Bronchial smooth muscle cell (primary cell): ENCODE measurements at places on chromosomes 2 and 18. TPM values are rescaled to one million over a fixed set of nuclear protein-coding genes. Genes with fewer than 3 reads are reported as not detected.

KCNK3 gene
- under 0.01 TPM in 1 of 2 replicates, not detected in the other for total RNA-seq

MATN3 gene
- total RNA-seq, result 0.77 and 1.6 TPM in 2 replicates

CNDP1 gene
- total RNA-seq, result 0.16 TPM in 1 of 2 replicates, not detected in the other

SIX3 gene
- total RNA-seq, result not detected in 2 replicates

NUP35 gene
- total RNA-seq, result 3.8 and 5.2 TPM in 2 replicates

CPLX4 gene
- total RNA-seq, result not detected in 2 replicates

SCYGR7 gene
- total RNA-seq, result not detected in 2 replicates

ANKRD29 gene
- total RNA-seq, result 5.9 and 9.8 TPM in 2 replicates

HRH4 gene
- total RNA-seq, result under 0.01 TPM in 1 of 2 replicates, not detected in the other

ESPNL gene
- total RNA-seq, result 0.60 and 2.7 TPM in 2 replicates

SERPINB3 gene
- 0.09 TPM in 1 of 2 replicates, not detected in the other for total RNA-seq

GCKR gene
- total RNA-seq, result 0.16 TPM in 1 of 2 replicates, not detected in the other

VSNL1 gene
- 0.17 and 0.47 TPM in 2 replicates for total RNA-seq

LOXL3 gene
- 23.6 and 30.0 TPM in 2 replicates for total RNA-seq

CLEC4F gene
- not detected in 2 replicates for total RNA-seq

TTR gene
- not detected in 2 replicates for total RNA-seq

LYG2 gene
- total RNA-seq, result not detected in 2 replicates

PTPRN gene
- 7.2 and 12.6 TPM in 2 replicates for total RNA-seq

MYL12A gene
- 728 and 754 TPM in 2 replicates for total RNA-seq

GTF3C2 gene
- total RNA-seq, result 13.7 and 23.5 TPM in 2 replicates

CXCR1 gene
- total RNA-seq, result not detected in 2 replicates

TEKT4 gene
- total RNA-seq, result not detected in 2 replicates

TRABD2A gene
- 3.5 and 6.8 TPM in 2 replicates for total RNA-seq

ANO7 gene
- total RNA-seq, result 0.09 and 0.63 TPM in 2 replicates

POU3F3 gene
- not detected in 2 replicates for total RNA-seq

CFAP210 gene
- 0.17 TPM in 1 of 2 replicates, not detected in the other for total RNA-seq

CHRNG gene
- total RNA-seq, result not detected in 2 replicates
